ENCODE measurements at places on chromosomes 13 and 19. TPM values are rescaled to one million over a fixed set of nuclear protein-coding genes. Genes with fewer than 3 reads are reported as not detected.

GRCh38 chr13:105083992-105084391 is 1451.5 kb downstream of the EFNB2 start:
- H3K4me3 ChIP-seq, result no peak overlapping the region
- DNase-seq, result no peak
- H3K27ac ChIP-seq, result no peak overlapping the region
- no peaks in the 10 kb centered on the region for H3K4me1 ChIP-seq

DNA sequence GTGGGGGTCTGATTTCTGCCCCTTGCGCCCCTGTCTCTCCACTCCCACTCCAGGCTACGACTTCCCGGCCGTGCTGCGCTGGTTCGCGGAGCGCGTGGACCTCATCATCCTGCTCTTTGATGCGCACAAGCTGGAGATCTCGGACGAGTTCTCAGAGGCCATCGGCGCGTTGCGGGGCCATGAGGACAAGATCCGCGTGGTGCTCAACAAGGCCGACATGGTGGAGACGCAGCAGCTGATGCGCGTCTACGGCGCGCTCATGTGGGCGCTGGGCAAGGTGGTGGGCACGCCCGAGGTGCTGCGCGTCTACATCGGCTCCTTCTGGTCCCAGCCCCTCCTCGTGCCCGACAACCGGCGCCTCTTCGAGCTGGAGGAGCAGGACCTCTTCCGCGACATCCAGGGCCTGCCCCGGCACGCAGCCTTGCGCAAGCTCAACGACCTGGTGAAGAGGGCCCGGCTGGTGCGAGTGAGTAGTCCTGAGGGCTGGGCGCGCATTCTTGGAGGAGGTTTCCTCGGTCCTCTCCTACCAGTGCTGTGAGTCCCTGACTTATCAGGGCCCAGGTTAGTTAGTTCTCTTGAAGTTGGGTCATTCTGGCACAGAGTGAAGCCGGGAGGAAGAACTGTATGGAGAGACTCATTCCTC is 12.7 kb downstream of the EHD2 start:
- H3K36me3 ChIP-seq, result peaks cover 47% of the 10 kb centered on the region
- no peak overlapping the region for H3K4me3 ChIP-seq
- peak; percentile 94 for DNase-seq
- H3K4me1 ChIP-seq, result peaks cover 79% of the 10 kb centered on the region
- peak overlapping the region; percentile 47 for H3K27ac ChIP-seq

- H3K27me3 ChIP-seq, result no peaks in the 10 kb centered on the region
- DNase-seq, result no peak
- H3K27ac ChIP-seq, result peak overlapping the region; percentile 96
- peaks cover 7% of the 10 kb centered on the region for H3K36me3 ChIP-seq
These were observed 731 bp downstream of the ZNF558 start for GRCh38 chr19:8831373-8831772.

- H3K27me3 ChIP-seq, result no peaks in the 10 kb centered on the region
- no peak overlapping the region for H3K27ac ChIP-seq
- no peak overlapping the region for H3K4me3 ChIP-seq
- H3K36me3 ChIP-seq, result no peaks in the 10 kb centered on the region
These were observed 360.9 kb downstream of the FGF9 start for GRCh38 chr13:22031702-22032286.

The PGLYRP2 gene
- total RNA-seq, result not detected

The CTU1 gene
- 8.3 TPM for total RNA-seq

DNA sequence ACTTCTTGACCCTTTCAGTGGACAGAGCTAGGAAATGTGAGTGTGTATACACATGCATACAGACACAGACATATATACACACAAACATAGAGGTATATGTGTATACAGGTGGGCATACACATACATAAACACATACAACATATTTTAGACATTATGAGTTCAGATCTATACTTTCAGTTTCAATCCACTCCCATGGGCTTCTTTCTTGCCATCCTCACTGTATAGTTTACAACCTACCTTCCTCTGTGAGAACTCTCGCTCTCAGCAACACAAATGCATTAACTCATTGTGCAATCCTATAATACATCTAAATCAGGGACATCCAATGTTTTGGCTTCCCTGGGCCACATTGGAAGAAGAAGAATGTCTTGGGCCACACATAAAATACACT is 21.2 kb upstream of the SCEL start:
- H3K4me1 ChIP-seq, result peaks cover under 1% of the 10 kb centered on the region
- H3K36me3 ChIP-seq, result no peaks in the 10 kb centered on the region
- H3K4me3 ChIP-seq, result no peak overlapping the region
- no peak for DNase-seq
- no peaks in the 10 kb centered on the region for H3K27me3 ChIP-seq

- DNase-seq, result no peak
- no peak overlapping the region for H3K27ac ChIP-seq
These were observed 76.0 kb downstream of the TEX29 start for GRCh38 chr13:111396457-111396856.

GRCh38 chr19:35136977-35137702 is 1.5 kb upstream of the FXYD1 start:
- H3K4me1 ChIP-seq, result peaks cover 26% of the 10 kb centered on the region
- peaks cover under 1% of the 10 kb centered on the region for H3K27me3 ChIP-seq
- H3K4me3 ChIP-seq, result no peak overlapping the region
- DNase-seq, result no peak

DNA sequence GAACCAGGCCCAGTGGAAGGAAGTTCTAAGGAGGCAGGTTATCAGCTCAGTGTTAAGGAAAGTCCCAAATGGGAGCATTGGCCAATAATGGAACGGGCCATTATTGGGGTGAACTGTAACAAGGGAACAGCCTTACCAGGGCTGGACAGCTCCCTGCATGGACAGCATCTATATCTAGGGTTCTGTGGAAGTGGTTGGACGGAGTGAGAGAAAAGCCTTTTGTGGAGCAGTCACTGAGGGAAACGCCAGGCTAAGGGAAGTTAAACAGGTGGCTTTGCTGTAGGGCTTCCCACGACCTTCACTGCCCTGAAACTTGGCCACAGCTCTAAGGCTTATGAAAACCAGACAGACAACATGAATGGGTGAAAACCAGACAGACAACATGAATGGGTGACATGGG is 17.0 kb downstream of the POU2F2 start:
- H3K4me3 ChIP-seq, result no peak overlapping the region
- no peaks in the 10 kb centered on the region for H3K4me1 ChIP-seq
- H3K27ac ChIP-seq, result no peak overlapping the region

DNA sequence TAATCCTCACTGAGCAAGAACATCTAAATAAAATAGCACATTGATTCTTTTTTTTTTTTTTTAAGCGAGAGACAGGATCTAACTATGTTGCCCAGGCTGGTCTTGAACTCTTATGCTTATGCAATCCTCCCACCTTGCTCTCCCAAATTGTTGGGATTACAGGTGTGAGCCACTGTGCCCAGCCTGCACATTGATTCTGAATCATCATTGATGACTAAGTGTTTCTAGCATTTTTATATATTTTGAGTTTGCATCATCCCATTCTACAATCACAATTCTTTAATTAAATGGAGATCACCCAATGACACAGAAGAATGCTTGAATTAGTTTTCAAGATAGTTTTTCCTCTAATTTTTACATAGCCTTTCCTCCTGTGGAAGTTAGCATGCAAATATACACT is 354.1 kb downstream of the KLF5 start:
- H3K4me3 ChIP-seq, result no peak overlapping the region
- DNase-seq, result no peak
- H3K4me1 ChIP-seq, result no peaks in the 10 kb centered on the region
- H3K27ac ChIP-seq, result no peak overlapping the region
- no peaks in the 10 kb centered on the region for H3K27me3 ChIP-seq

GRCh38 chr13:59343993-59344822 is 819.5 kb downstream of the DIAPH3 start:
- H3K4me1 ChIP-seq, result no peaks in the 10 kb centered on the region
- no peak for DNase-seq
- no peaks in the 10 kb centered on the region for H3K27me3 ChIP-seq
- no peak overlapping the region for H3K27ac ChIP-seq

DNA sequence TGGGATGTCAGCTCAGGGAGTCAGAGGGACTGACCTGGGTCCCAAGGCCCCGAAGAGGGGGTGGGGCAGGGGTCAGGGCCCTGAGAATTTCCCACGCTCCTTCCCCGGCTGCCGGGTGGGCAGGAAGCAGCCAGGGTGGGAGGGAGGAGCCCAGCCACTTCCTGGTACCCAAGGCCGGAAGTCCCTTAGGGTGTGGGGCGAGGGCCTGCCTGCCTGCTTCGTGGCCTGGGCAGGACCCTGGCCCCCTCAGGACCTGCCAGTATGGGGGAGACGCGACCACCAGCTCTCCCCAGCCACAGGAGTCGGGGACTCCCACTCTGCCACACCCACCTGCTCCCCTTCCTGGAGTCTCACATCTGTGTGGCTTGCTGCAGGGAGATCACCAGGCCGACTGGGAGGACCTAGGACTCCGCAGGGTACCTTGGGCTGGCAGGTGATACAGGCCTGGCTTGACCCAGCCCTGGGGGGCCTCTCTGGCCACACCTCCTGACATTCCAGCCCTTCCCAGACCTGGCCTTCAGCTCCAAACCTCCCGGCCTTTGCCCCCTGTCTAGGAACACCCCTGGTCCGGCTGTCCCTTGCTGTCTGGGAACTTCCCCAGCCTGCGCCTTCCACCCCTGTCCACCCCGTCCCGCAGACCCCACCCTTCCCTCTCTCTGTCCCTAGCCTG is 9.8 kb upstream of the CIRBP start:
- H3K27me3 ChIP-seq, result no peaks in the 10 kb centered on the region
- H3K27ac ChIP-seq, result peak overlapping the region; percentile 98
- H3K4me3 ChIP-seq, result peak overlapping the region; percentile 76
